ENCODE measurements at places on chromosomes 16 and 17. TPM values are rescaled to one million over a fixed set of nuclear protein-coding genes. Genes with fewer than 3 reads are reported as not detected.

The ABCA6 gene
- 7.6 TPM for total RNA-seq

The TPSAB1 gene
- total RNA-seq = 156 TPM

DNA sequence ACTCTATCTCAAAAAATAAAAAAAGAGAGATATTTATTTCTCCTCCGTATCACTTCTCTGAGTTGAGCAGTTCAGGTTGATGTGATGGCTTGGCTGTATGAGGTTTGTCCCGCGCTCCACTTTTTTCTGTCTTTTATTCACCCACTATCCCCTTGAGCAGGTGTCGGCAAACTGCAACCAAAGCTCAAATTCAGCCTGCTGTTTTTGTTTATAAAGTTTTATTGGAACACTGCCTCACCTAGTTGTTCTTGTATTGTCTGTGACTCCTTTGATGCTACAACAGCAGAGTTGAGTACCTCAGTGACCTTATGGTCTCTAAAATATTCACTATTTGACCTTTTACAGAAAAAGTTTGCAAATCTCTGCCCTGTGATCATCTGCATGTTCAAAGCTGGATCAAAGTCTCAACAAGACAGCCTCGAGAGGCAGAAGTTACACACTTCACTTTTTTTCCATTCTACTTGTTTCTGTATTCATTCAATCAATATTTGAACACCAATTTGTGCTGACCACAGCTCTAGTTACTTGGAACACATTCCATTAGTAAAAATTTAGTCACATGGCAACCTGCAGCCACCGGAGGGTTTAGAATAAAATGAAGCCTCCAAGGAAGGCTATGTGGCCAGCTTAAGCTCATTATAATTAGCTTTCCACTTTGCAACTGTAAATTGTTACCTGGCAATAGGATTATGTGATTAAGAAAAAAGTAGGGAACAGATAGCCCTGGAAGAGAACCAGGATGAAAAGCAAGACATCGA, 945.8 kb downstream of the KCNJ2 start:
- no peak for DNase-seq
- H3K27ac ChIP-seq = no peak overlapping the region
- H3K36me3 ChIP-seq = no peaks in the 10 kb centered on the region

DNA sequence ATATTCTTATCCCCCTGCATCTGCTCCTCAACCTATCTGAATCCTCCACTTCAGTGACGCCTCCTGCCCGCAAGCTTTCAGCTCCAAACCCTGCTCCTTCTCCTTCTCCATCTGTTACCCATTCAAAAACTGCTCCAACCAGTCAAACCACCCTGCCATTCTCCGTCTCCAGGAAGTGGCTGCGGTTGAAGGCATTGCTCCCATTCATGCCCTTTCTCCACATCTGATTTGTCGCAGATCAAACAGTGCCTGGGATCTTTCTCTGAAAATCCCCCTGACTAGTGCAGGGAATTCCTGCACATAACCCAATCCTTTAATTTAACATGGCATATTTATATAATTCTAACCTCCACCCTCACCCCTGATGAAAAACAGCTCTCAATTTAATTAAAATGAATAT, 56.3 kb downstream of the SLFN5 start:
- no peaks in the 10 kb centered on the region for H3K4me1 ChIP-seq
- DNase-seq = no peak
- no peaks in the 10 kb centered on the region for H3K36me3 ChIP-seq
- no peaks in the 10 kb centered on the region for H3K27me3 ChIP-seq
- no peak overlapping the region for H3K27ac ChIP-seq
- no peak overlapping the region for H3K4me3 ChIP-seq

DNA sequence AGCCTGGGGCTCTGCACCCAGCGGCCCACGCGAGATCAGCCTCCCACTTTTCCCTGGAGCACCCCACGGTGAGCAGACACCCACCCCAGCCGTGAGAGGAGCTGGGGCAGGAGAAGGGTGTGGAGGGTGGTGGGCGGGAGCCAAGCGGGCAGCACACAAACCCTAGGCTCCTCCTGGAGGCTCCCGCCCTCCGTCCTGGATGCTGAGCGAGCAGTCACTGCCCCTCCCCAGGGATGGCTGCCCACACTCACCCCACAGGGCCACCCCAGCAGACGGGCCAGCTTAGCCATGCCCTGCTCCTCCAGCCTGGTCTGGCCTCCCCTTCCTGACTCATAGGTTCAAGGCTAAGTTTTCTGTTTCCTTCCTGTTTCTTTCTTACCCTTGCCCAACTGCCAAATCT, 15.7 kb upstream of the ABCC3 start:
- no peaks in the 10 kb centered on the region for H3K36me3 ChIP-seq
- no peaks in the 10 kb centered on the region for H3K4me1 ChIP-seq
- DNase-seq = no peak
- no peak overlapping the region for H3K27ac ChIP-seq

DNA sequence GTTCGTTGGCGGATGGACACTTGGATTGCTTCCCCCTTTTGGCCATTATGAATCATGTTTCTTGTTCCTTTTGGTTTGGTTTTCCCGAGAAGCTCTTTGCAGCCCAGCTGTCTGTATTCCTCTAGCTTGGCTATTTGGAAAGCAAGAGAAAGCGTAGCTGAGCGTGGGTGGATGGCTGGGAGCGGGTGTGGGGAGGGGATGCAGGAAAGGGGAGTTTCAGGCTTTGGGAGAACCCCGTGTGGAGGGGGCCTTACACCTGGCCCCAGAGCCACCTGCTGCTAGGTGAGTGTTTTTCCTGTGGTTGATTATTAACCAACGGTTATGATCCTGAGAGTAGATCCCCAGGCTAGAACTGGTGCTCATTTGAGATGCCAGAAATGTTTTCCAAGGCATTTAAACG, 103.7 kb downstream of the RAP1GAP2 start:
- peak; percentile 70 for DNase-seq
- no peak overlapping the region for H3K4me3 ChIP-seq
- peak overlapping the region; percentile 77 for H3K27ac ChIP-seq
- peaks cover 4% of the 10 kb centered on the region for H3K4me1 ChIP-seq
- no peaks in the 10 kb centered on the region for H3K36me3 ChIP-seq
- H3K27me3 ChIP-seq = no peaks in the 10 kb centered on the region

- H3K4me3 ChIP-seq = no peak overlapping the region
- no peaks in the 10 kb centered on the region for H3K36me3 ChIP-seq
- H3K4me1 ChIP-seq = no peaks in the 10 kb centered on the region
- H3K27me3 ChIP-seq = no peaks in the 10 kb centered on the region
- no peak overlapping the region for H3K27ac ChIP-seq
These were observed 47.5 kb downstream of the SLC6A2 start for GRCh38 chr16:55703003-55704001.

- no peak overlapping the region for H3K4me3 ChIP-seq
- H3K4me1 ChIP-seq = peaks cover 2% of the 10 kb centered on the region
- no peak for DNase-seq
- H3K27me3 ChIP-seq = no peaks in the 10 kb centered on the region
- no peak overlapping the region for H3K27ac ChIP-seq
- no peaks in the 10 kb centered on the region for H3K36me3 ChIP-seq
These were observed 135.5 kb downstream of the IRF8 start for GRCh38 chr16:86034421-86034919.
